Esophagus muscularis mucosa (tissue), 4 donors: ENCODE measurements at places on chromosomes 2 and 18.

DNA sequence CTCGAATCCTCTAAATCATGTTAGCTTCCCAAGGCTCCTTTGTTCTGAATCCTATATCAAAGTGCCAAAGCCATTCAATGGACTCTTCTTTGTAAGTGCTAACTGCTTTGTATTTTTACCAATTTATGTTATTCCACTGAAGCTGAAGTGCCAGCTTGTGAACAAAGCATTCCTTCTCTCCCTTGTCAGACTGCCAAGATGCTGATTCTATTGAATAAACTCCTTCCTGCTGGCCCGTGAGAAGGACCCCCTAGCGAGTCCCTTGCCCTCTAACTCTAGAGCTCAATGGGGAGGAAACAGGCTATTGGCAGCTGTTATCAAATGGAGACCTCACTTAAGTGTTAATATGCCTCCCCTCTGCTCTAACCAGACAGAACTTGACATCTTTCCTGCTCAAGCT is 1097.9 kb upstream of the CNTNAP5 start:
- DNase-seq = no peak

- DNase-seq = no peak
Measured at GRCh38 chr18:79684787-79685186, 5.2 kb downstream of the CTDP1 start.

DNA sequence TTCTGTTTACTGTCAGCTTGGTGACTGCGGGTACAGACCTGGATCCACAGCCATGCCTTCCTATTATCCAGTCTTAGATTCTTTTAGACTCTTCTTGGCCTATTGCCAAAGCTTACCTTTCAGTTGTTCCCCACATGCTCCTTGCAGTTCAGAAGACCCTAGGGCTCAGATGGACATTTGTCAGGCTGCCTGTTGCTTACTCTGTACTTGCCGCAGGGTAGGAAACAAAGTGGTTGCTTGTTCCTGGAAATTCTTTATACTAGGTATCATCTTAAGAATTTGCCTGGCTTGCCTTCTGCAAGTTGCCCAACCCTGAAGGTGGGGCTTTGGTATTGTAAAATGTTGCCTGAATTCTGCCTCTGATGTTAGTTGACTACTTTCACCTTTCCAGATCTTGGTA is 24.4 kb downstream of the CD28 start:
- no peak for DNase-seq

DNA sequence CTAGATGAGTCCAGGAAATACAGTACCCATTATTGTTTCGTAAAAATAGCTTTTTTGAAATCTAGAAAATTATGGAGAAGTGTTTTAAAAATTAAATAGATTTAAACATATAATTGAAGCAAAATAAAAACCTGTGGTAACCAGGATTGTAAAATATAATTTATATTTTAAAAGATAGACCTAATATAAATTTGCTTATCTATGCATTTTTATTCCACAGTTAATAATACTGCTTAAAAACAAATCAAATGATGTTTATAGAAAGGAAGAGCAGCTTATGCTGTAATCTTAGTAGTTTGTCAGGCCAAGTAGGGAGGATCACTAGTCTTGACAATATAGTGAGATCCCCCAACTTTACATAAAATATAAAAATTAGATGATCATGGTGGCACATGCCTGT is 388.9 kb upstream of the CNTNAP5 start:
- no peak for DNase-seq

DNA sequence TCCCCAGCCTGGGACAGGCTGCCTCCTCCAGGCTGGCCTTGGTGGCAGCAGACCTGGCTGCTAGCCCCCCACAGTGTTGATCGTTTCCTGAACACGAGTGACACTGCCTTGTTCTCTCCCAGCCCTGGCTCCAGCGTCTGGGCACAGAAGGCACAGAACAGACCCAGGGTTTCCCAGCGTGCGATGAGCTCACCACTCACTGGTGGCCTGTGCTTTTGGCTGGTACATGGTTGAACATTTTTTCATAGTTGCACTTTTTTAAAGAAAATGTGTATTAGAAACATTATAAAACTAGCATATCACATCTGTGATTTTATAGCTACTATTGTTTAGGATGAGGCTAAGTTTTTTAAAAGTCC is 40.9 kb downstream of the SCTR start:
- DNase-seq = no peak

- DNase-seq = no peak
Measured at GRCh38 chr2:74499940-74500577, 656 bp upstream of the LBX2 start.
